ENCODE measurements at places on chromosomes 12 and 14.

DNA sequence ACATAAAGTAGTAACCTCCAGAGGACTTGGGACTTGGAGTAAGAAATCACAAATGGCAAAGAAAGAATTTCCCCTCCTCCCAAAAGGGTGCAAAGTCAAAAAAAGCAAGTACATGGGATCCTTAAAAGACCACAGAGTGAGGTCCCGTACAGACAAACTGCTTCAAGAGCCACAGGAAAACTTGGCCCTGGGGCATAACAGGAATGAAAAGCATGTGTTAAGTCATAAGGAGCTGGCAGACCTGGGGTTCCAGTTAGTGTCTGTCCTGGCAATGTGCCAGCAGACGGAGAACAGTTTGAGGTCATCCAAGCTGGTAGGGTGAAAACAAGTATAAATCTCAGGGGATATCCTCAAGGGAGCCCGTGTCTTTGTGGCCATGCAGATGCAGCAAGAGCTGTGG lies 73.2 kb downstream of the HSD17B6 start:
- peak; percentile 28 for DNase-seq

DNA sequence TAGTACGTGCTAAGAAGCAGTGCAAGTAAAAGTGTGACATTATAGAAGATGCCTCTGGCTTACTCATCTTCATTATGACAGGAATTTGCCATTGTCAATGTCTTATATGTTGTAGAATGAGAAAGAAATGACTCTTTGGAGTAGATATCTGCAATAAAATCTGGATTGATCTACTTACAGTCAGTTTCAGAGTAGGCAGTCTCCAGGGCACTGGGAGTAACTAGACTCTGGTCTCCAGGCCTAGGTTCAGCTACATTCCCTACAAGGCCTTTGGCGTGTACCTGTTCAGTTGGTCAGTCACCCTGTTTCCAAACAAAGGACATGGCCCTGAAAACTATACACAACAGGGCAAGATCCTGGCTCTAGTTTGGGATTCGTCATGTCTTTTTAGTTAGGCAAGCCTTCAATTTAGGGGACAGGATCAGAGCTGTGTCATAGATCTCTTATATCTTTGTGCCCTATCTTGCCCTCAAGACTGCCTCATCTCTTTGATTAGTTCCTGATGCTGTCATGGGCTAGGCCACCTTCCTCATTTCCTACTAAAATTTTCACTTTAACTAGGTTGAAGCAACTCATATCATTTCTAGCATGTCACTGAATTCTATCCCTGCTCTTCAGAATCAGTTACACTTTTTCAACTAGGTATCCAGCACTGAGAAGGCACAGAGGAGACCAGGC lies 410.0 kb downstream of the RAD51B start:
- DNase-seq, result no peak

GRCh38 chr14:55339770-55340169 lies 68.5 kb downstream of the FBXO34 start:
- no peak for DNase-seq

GRCh38 chr14:55070981-55071411 lies 19.5 kb downstream of the MAPK1IP1L start:
- no peak for DNase-seq

GRCh38 chr12:40286583-40286982 lies 61.8 kb downstream of the LRRK2 start:
- DNase-seq, result no peak

DNA sequence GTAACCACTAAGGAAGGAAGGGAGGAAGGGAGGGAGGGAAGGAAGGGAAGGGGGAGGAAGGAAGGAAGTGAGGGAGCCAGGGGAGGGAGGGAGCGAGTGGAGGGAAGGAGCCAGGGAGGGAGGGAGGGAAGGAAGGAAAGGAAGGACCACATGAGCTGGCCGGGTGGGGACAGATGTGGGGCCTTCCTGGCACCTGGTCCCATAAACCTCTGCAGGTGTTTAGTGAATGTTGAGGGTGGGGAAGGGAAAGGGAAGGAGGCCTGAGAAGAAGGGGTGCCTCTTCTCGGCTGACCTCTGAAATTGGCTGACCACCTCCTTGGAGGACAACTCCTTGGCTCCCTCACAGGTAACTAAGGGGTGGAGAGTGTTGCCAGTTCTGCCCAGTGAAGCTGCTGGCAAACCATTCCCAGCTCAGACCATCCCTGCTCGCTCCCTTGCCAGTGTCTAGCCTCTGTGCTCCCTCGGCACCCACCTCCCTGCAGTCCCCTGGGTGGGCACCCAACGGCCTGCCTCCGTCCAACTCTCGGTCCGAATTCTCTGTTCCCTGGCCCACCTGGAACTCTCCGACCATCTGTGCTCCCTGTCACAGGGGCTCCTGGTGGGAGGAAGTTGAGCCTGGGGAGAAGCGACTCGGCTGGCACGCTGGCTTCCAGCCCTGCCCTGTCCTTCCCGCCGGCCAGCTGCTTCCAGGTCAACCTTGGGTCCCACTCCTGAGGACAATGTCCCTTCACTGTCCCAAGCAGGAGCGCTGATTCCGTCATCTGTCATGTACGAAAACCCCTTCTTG lies 12.2 kb upstream of the PPP1R13B start:
- DNase-seq, result no peak

- DNase-seq, result no peak
Measured at GRCh38 chr14:68729556-68729955, 63.3 kb downstream of the ZFP36L1 start.

- no peak for DNase-seq
Measured at GRCh38 chr12:34121360-34121759, 99.1 kb downstream of the ALG10 start.

DNA sequence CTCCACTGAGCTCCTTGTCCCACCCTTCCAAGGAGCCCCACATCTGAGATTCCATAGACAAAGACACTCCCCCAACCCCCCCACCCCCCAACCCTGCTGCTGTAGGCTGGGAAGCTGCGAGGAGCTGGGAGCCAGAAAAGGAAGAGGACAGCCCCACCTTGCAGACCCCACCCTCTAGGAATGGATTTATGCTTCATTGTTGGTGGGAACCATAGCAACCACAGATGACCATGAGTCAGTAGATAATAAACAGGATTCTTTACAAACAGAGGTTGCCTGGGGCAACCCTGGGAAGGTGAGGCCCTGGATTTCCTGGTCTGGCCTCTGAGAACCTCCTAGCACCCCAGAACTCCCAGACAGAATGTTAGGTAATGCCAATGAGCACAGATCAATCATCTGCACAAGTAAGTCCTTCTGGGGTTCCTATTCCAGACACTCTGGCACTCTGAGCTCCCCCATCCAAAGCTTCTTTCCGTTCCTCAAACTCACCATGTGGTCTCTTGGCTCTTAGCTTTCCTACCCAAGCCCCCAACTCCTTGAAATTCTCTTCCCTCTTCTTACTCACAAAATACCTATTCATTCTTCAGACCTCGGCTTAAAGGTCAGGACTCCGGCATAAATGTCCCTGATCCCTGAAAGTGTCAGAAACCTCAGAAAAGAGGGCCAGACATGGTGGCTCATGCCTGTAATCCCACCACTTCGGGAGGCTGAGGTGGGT lies 15.2 kb upstream of the PLEKHG6 start:
- peak; percentile 65 for DNase-seq

DNA sequence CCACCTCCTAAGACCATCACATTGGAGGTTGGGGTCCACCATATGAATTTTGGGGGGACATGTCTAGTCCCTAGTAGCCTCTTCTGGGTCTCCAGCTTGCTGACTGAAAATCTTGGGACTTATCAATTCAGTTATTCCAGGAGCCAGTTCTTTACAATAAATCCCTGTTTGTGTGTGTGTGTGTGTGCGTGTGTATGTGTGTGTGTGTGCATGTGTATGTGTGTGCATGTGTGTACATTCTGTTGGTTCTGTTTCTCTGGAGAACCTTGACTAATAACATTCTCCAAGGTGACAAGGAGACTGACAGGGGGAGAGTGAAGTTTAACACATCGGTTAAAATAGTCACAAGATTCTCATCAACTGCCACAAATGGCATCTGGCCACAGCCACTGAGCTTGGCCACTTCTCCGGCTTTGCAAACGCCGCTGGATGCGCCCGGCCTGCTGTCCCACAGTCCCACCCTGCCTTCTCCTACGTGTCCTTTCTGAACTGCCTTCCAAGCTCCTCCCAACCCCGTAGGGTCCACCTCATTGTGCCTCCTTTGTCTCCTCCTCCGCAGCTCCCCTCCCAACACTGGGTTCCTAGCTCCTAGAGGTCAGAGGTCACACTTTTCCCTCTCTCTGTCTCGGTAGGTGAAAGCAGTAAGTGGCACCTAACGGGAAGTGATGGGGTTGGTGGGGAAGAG lies 88.1 kb upstream of the DIO3 start:
- DNase-seq, result no peak

- DNase-seq, result peak; percentile 33
Measured at GRCh38 chr14:96139879-96140278, 64.8 kb upstream of the BDKRB2 start.

DNA sequence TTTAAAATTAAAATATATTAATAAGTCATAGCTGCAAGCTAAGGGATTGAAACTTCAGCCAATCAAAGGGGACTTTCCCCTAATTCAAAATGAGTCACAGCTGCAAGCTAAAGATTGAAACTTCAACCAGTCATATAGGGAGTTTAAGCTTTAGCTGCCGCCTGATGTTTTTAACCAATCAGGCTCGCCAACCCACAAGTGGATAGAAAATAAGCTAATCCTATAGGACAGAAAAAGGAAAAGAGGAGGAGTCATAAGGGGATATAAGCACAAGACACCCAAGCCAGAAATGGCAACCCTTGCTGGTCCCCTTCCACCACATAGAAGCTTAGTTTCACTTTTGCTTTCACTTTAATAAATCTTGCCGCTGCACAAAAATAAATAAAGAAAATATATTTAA lies 1154.6 kb downstream of the GALC start:
- no peak for DNase-seq

GRCh38 chr12:47017901-47018475 lies 61.4 kb upstream of the PCED1B start:
- DNase-seq, result peak; percentile 33

Measured in GM03348 (cell line).